ENCODE measurements at places on chromosomes 16 and 17.
A peak's percentile ranks its signal among the peaks of the same experiment; 100 is the strongest.

DNA sequence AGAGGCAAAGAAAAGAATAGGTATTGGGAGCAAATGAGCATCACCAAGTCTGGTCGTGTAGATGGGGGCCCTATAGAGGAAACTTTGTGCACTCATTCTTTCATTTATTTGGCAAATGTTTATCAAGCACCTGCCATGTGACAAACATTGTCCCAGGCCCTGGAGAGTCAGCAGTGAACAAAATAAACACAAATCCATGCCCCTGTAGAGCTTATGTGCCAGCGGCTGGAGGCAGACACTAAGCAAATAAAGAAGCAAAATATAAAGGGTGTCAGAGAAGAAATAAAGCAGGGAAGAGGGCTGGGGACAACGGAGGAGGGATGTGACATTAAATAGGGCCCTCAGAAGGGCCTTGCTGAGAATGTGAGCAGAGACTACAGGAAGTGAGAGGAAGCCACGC lies 45.5 kb downstream of the KATNIP start:
- DNase-seq: no peak

GRCh38 chr16:85126394-85126704 lies 14.1 kb upstream of the CIBAR2 start:
- DNase-seq: no peak

GRCh38 chr16:51549836-51550235 lies 398.8 kb upstream of the SALL1 start:
- no peak for DNase-seq

DNA sequence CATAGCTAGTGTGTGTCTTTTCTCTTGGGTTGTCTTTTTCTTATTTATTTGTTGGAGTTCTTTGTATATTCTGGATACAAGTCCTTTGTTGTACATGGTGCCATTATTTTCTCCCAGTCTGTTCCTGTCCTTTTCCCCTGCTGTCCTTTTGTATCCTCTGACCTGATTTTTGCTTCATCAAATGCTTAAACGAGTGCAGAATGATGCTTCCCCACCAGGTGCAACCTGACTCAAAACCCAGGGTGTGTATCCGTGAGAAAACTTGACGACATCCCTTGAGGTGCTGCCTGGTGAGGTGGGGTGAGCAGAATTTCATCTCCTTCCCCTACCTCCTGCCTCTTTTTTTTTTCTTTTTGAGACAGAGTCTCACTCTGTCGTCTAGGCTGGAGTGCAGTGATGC lies 88.6 kb downstream of the NTN1 start:
- no peak for DNase-seq

DNA sequence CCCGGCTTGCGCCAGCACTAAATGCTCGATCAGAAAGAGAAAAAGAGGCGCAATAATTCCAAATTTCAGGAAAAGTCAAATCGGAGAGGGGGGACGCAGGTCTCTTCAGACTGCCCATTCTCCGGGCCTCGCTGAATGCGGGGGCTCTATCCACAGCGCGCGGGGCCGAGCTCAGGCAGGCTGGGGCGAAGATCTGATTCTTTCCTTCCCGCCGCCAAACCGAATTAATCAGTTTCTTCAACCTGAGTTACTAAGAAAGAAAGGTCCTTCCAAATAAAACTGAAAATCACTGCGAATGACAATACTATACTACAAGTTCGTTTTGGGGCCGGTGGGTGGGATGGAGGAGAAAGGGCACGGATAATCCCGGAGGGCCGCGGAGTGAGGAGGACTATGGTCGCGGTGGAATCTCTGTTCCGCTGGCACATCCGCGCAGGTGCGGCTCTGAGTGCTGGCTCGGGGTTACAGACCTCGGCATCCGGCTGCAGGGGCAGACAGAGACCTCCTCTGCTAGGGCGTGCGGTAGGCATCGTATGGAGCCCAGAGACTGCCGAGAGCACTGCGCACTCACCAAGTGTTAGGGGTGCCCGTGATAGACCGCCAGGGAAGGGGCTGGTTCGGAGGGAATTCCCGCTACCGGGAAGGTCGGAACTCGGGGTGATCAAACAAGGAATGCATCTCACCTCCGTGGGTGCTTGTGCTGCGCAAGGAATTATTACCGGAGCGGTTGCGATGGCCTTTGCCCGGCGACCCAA lies 4.0 kb upstream of the DLX4 start:
- no peak for DNase-seq

DNA sequence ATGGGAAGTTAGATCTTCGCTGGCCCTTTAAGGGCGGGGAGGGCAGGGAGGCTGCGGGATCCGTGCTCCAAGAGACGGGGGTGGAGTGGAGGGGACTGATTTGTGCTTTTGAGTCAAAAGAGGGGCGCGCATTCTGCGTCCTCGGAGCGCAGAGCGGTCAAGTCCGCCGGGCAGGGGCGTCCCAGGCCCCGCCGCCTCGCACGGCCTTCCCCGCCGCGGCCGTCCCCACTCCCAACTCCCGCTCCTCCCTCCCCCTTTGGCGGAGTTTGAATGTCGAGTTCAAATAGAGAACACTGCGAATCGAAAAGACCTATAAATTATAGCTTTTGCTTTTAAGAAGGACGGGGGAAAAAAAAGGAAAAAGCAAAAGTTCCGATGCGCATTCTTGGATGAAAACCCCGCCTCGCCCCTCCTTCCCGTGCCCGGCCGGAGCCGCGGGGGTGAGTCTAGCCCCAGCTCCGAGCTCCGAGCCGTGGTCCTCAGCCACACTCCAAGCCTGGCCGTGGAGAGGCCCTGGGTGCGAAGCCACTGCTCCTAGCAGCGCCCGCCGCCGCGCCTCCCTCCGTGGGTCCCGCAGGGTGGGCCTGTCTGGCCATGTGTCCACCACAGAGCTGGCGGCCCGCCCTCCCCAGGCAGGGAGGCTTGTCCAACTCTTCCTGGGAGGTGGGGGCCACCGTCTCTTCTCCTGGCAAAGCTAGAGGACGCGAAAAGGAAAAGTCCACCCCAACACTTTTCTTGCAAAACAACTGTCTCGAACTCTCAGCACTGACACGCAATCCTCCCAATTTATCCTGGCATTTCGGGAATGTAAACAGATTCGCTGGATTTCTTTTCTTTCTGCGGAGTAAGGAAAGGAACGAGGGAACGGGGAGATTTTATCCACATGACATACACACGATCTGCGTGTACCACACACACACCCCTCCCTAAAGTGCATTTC lies 3.6 kb downstream of the CBX8 start:
- no peak for DNase-seq

DNA sequence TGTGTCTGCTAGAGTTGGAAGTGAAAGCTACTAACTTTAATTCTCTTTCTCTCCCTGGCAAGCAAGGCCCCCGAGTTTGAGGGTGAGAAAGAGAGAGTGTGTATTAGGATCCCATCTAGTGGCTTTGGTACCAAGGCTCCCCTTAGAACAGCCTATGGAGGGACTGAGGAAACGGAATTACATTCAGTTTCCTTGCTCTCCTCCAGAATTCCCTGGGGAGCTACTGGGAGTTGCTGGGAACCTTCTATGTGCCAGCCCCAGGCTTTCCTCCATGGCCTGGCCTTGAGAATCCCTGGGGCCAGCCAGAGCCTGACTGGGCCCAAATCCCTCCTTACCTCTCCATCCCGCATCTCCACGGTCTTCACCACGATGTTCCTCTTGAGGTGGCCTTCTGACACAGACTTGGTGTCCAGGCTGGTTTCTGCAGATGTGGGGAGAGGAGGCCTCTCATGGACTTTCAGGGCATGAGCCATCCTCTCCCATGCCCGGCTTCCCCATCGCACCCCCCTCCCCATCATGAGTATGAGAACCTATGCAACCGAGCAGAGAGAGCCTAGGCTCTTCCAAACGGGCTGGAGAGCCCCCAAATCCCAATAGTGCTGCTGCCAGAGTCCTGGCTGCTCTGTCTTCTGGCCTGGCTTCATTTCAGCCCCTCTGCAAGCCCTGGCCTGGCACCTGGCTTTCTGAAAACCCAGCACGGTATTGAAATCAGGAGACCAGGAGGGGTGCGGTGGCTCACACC lies 7.4 kb downstream of the GFAP start:
- DNase-seq: no peak

- DNase-seq: no peak
Measured at GRCh38 chr16:29645694-29646187, 17.3 kb upstream of the SPN start.

DNA sequence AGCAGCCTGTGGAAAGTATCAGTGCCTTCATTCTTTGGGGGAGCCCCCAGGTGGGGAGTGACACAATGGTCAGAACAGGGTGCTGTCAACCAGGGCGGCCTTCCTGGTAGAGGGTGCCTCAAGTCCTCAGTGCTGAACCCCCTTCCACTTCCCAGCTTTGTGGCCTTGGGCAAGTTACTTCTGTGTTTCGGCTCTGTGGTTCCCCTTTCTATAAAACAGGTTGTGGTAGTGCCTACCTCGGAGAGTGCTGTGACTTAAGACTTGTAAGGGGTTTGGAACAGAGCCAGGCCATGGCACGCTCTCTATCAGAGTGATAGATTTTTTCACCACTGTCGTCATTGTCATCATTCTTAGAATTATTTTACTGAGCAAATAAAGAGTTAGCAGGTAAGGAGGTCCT lies 141.1 kb downstream of the CCDC182 start:
- peak; percentile 53 for DNase-seq

Measured in stimulated activated CD4-positive, alpha-beta T cell treated with anti-CD3 and anti-CD28 coated beads, Interleukin-2, amount 100 ng/mL, for 4 hours (primary cell).